Fibroblast of pulmonary artery (primary cell): ENCODE measurements at places on chromosomes 13 and 19.

DNA sequence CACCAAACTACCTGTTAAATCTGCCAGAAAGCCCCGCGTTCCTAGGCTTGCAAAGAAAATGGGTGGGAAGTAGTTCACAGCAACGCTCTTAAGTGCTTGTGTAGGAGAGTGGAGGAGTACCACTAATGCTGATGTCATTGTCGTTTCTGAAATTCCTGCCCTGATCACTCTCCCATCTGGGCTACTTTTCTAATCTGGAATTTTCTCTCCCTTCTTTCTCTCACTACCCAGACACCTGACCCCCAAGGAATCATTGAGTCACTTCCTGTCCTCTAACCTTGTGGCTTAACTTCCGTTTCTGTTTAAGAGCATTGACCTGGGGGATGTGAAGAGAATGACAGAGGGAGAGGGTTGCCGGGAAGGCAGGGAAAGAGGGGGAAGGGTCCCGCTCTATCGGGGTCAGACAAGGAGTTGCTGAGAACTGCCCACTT, 98.7 kb downstream of the STARD13 start:
- DNase-seq: peak; percentile 91

GRCh38 chr13:44380404-44381165, 7.0 kb downstream of the SERP2 start:
- DNase-seq: no peak

GRCh38 chr19:56367829-56368711, 25.3 kb downstream of the ZNF582 start:
- DNase-seq: peak; percentile 98

GRCh38 chr19:52391135-52391534, 6.5 kb upstream of the ZNF528 start:
- no peak for DNase-seq

DNA sequence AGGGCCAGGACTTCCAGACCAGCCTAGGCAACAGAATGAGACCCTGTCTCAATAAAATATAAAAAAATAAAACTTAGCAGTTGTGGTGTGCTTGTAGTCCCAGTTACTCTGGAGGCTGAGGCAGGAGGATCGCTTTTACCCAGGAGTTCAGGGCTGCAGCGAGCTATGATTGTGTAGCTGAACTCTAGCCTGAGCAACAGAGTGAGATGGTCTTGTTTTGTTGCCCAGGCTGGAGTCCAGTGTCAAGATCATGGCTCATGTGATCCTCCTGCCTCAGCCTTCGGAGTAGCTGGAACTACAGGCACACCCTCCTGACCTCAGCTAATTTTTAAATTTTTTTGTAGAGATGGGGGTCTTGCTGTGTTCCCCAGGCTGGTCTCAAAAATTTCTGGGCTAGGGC, 4.3 kb upstream of the JUNB start:
- no peak for DNase-seq

DNA sequence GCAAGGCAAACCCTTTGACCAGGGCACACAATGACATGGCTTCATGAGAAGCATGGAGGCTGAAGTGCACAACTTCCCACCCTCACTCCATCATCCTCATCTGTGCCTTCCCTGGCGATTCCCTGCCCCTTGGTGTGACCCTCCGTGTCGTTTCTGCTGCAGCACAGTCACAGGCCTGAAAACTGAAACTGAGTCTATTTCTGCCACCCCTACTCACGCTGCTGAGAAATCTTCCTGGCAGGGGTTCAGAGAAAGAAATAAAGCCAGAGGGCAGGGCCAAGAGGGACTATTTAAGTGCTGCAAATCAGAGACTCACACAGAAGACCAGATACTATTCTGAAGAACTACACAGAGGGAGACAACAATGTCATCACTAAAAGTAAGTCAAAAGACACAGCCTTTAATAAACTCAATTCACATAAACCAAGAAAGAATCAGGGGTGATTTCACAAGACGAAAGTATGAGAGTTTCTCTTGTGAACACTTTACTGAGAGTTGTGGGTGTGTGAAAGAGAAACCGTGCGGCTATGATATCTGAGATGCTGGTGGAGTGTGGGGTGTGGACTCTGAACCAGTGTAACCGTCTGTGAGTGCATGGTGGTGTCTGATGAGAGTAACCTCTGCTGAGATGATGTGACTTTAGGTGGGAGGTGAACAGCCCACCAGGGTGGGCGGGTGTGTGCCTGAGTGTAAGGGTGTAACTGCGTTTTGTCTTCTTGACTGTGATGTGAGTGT, 23.5 kb downstream of the LGALS16 start:
- DNase-seq: no peak

DNA sequence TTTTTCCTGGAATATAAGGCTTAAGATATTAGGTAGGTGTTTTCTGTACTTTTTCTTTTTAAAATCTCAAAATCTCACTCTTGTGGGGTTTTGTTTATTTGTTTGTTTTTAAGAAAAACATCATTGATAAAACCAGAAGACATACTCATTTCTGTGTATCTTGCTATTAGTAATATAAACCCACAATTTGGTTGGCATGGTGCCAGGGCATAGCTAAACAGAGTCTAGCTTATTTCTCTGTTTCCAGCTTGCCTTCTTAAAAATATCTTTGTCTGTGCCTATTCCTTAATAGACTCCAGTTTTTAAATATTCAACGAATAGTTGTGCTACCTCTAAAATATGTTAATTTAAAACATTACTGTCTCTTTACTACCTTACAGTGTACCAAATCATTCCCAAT, 1121.9 kb upstream of the PCDH20 start:
- no peak for DNase-seq

GRCh38 chr13:30735025-30735871, at the start of gene ALOX5AP:
Gene ALOX5AP, plus strand, starts transcription at chr13:30735543. Its CDS starts 63 bp downstream, at chr13:30735606.
- no peak for DNase-seq

- DNase-seq: no peak
These were observed 9.6 kb downstream of the LEUTX start for GRCh38 chr19:39788244-39788643.

- no peak for DNase-seq
These were observed 28.4 kb upstream of the ZNF83 start for GRCh38 chr19:52666506-52666905.

GRCh38 chr19:17245535-17245984, at the start of gene NR2F6:
Gene NR2F6, minus strand, starts transcription at chr19:17245919. Its CDS starts 699 bp downstream, at chr19:17245220.
- no peak for DNase-seq

GRCh38 chr13:110280231-110280813, 26.6 kb downstream of the COL4A1 start:
- DNase-seq: no peak

GRCh38 chr19:4278419-4279266, at the start of gene SHD:
Gene SHD, plus strand, starts transcription at chr19:4279266. Its CDS starts 798 bp downstream, at chr19:4280064.
- DNase-seq: no peak

DNA sequence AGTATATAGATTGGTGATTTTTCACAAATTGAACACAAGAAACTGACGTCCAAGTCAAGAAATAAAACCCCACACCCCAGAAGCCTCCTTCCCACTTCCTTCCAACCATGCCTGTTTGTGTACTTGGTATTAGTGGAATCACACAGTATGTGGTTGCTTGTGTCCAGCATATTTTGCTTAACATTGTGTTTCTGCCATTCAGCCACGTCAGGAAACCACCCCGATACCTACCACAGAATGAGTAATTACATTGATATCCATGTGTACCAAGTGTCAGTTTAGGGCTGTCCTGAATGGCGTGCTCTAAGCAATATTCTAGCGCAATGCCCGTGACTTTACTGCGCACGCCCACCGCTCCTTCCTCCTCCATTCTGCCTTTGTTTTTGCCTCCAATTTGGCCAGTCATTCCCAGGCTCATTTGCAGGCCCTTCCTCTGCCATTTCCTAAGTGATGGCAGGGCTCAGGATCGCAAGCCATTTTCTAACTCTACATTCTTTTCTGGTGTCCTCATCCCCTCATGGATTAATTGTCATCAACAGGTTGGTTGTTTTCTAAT, 25.9 kb upstream of the MPHOSPH8 start:
- DNase-seq: no peak

GRCh38 chr13:25541434-25542123, 169.8 kb downstream of the ATP8A2 start:
- no peak for DNase-seq

DNA sequence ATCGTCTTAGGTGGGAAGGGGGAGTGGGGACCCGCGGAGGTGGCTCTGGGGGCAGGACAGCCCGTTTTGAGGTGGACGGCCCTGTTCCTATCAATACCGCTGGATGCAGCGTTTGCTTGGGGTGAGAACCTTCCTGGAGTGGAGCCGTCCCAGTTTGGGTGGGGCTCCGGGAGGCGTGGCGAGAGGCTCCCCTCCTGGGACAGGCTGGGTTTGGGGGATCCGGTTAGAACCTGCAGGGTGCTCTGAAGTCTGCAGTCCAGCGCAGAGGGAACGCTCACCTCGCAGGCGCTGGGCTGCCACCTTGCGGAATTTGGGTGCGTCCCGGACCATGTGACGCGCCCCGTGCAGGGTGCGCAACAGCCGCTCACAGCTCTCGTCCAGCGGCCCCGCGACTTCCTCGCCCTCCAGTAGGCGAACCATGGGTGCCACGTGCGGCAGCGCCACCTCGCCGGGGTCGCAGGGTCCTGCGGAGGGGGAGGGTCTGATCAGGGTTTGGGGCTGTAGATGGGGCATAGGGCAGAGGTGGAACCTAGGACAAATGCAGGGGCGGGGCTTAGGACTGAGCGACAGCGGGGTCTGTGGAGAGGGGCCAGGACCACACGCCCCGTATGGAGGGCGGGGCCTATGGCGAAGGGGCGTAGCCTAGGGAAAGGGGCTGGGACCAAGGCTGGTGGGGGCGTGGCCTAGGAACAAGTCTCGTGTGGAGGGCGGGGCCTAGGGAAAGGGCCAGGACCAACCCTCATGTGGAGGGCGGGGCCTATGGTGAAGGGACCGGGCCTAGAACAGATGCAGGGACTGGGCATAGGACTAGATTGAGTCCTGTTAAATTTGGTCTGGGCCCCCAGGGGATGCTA, 13.8 kb downstream of the SH2D3A start:
- DNase-seq: peak; percentile 72

DNA sequence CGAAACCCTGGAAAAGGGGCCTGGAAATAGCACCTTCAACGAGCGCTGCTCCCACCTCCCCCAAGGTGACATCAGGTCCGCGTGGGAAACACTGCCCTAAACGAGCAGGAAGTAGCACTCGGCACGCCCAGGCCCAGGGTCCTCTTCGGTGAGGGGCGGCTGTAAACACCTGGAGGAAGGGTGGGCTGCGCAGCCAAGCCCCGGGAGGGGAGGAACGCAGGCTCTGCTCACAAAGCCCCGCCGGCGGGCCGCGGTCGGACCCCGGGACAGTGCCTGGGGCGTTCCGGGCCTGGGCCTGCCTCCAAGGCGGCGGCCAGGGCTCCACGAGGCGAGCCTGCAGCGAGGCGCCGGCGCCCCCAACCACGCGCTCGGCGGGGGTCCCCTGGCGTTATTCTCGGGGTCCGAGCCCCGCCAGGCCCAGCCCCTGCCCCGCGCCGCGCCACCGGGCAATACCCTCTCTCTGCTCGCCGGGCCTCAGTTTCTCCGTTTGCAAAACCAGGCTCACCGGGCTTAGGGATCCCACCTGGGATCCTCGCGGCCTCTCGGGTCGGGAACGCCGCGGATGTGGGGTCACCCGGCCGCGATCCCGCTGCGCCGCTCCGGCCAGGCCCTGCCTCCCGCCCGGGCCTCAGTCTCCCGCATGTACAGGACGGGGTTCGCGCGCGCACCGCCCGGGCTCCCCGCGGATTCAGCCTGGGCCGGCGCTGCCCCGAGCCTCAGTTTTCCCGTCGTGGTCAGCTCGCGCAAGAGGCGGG, 630 bp downstream of the RNF126 start:
- DNase-seq: peak; percentile 28

GRCh38 chr13:50079655-50080202, 64.5 kb downstream of the KCNRG start:
- DNase-seq: no peak

DNA sequence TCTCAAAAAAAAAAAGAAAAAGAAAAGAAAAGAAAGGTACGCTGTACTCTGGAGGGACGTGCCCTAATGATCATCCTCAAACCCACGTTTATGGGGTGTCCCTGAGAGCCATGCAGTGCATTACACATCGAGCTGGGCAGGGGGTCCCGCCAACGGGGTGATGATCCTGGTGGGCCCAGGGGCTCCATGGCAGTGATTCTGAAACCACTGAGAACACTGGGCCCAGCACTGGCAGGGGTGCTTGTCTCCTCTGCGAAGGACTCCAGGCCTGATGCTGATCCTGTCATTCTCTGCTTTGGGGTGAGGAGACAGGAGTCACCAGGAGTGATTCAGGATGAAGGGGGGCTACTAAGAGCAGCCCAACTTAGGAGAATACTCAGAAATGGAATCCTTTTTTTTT, 18.7 kb downstream of the MOB3A start:
- no peak for DNase-seq

GRCh38 chr13:40275636-40276035, 390.8 kb downstream of the FOXO1 start:
- peak; percentile 39 for DNase-seq

DNA sequence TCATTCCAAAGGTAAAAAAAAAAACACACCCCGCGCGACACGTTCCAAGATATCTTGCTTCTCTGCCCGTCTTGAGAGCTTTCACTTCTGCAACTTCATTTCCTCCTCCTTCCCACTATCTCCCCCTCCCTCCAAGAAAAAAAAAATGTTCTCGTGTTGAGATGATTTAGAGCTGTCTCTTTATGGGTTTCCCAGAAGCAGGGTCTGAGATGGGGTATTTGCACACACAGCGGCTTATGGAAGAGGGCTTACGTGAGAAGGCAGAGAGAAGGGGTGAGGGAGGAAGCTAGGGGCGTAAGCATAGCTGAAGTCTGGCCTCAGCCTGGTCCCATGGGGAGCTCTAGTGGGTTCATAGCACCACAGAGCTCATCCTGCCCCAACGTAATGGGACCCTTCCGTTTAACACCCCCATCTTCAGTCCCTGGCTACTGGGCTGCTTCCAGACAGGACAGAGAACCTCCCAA, 31.3 kb upstream of the USE1 start:
- DNase-seq: no peak

DNA sequence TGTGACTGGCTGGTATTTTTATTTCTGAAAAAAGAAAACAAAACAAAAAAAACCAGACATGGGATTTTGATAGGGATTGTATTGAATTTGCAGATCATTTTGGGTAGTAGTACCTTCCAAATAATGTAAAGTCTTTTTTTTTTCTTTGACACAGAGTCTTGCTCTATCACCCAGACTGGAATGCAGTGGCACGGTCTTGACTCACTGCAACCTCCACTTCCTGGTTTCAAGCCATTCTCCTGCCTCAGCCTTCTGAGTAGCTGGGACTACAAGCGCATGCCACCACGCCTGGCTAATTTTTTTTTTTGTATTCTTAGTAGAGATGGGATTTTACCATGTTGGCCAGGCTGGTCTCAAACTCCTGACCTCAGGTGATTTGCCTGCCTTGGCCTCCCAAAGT, 4.2 kb downstream of the ZNF101 start:
- DNase-seq: no peak

DNA sequence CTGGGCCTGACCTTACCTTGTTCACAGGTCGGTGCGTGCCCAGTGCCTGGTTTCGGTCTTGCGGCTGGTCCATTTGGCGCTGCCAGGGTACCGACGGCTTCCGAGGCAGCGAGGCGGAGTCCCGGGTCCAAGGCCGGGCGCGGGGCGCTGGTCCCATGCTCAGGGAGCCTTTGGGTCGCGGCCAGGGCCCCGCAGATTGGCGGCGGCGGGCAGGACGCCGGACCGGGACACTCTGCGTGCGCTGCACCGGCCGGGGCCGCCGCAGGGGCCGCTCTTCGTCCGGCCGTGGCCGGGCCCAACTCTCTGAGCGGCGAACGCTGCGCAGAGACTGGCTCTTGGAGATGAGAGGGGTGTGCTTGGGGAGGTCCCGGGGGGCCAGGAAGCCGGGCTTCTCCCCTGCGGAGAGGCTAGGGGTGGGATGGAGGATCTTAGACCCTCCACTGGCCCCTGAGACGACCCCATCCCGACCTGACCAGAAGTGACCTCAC, 3.4 kb upstream of the WIZ start:
- DNase-seq: no peak
